ENCODE measurements at places on chromosomes 2 and 18.

GRCh38 chr2:171999161-171999560, 592 bp upstream of the METAP1D start:
- no peak for DNase-seq

DNA sequence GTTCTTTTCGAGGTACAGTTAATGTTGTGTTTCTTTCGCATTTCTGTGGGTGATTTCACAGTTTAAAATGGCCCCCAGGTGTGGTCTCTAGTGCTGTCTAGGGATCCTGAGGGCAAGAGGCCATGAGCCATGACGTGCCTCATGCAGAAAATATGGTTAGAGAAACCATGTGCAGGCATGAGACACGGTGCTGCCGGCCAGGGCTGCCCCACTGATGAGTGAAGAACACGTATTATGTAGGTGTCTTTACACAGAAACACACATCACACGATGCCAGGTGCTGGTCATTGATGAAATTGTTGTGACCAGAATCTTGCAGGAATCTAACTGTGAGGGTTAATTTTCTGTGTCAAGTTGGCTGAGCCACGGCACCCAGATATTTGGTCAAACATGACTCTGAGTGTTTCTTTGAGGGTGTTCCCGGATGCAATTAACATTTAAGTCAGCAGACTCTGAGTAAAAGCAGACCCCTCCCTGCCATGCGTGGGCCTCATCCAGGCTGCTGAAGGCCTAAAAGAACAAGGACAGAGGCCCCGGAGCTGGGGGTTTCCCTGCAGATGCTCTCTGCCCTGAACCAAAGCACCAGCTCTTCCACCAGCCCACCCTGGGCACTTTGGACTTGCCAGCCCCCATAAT, 463.0 kb upstream of the MYT1L start:
- no peak for DNase-seq

GRCh38 chr2:25044990-25045389, 3.1 kb downstream of the EFR3B start:
- DNase-seq = no peak

- DNase-seq = no peak
These were observed 246.4 kb downstream of the CDH20 start for GRCh38 chr18:61579581-61579980.

- DNase-seq = no peak
These were observed 56.3 kb downstream of the TIMM21 start for GRCh38 chr18:74204526-74205152.

DNA sequence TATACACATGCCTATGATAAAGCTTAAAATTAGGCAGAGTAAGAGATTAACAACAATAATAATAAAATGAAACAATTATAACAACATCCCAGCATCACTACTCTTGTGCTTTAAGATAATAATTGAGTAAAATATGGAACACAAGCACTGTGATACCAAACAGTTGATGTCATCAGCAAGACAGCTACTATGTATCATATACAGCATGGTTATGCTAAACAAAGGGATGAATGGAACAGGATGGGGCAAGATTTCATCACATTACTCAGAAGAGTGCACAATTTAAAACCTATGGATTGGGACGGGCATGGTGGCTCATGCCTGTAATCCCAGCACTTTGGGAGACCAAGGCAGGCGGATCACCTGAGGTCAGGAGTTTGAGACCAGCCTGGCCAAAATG, 1221.0 kb downstream of the SUCLG1 start:
- DNase-seq = no peak

- peak; percentile 40 for DNase-seq
These were observed 24.3 kb downstream of the TMEM237 start for GRCh38 chr2:201618744-201619662.

- peak; percentile 55 for DNase-seq
These were observed 11.0 kb downstream of the ANKRD12 start for GRCh38 chr18:9147440-9148202.

DNA sequence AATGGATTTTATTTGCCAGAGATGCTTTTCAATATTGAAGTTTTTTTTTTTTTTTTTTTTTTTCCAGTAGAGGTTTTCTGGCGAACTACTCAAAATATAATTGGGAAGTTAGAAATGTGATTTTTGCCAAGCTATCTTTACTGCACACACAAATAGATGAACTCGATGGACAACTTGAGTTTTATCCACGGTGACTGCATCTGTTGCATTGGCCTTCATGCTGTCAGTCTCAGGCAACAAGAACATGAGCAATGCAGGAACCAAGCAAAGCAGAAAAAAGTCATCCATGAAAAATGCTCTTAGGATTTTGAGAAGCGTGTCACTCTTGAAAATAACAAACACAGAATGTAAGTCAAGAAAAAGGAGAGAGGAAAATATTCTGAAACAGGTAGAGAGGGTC, 22.7 kb upstream of the HDAC4 start:
- no peak for DNase-seq

GRCh38 chr2:99399063-99399462, 61.9 kb downstream of the EIF5B start:
- no peak for DNase-seq

DNA sequence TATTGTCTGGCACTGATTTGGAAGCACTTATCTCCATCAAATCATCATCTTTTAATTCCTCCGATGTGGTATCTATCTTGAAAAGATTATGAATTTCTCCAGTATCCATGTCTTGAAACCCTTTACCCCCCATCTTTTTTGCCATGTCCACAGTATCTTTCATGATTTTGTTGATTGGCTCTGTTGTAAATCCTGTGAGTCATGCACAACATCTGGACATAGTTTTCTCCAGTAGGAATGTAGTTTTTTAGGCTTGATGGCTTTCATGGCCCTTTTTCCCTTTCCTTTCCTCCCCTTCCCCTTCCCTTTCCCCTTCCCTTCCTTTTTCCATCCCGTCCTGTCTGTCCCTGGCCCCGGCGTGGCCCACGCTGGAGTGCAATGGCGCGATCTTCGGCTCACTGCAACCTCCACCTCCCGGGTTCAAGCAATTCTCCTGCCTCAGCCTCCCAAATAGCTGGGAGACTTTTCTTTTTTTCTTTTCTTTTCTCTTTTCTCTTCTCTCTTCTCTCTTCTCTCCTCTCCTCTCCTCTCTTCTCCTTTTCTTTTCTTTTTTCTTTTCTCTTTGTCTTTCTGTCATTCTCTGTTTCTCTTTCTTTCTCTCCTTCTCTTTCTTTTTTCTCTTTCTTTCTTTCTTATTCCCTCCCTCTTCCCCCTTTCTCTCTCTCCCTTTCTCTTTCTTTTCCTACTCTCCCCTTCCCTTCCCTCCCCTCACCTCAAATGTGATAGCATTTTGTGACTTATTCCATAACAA, 18.4 kb upstream of the ZNF638 start:
- DNase-seq = no peak

DNA sequence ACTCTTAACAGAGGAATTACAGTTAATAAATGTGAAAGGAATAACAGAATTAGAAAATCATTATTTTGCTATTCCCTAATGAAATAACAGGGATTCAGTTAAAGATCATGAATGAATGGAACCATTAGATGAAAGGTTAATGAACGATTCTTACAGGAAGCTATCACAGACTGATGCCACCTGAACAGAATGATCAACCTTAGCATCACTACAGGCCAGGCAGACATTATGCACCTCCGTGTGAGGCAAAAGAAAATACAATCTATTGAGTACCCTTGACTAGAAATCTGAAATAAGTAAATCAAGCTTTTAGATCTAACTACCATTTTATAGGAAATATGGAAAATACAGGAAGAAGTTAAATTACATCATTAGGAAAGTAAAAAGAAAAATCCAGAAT, 10.4 kb downstream of the ROCK1 start:
- no peak for DNase-seq

DNA sequence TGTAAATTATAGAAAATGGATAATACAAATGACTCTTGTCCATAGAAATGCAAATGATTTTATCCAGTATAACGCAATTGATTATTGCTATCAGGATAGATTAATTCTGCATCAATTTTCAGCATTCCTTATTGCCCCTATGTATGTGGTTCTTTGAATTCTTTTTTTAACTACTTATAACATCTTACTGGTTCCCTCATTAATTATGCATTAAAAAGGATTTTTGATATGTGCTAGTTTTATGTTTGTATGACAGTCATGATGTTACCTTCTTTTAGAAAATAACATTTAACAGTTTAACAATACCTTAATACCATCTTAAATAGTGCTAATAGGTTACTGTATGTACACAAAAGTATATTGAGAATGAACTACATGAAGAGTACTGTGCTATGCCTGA, 20.0 kb upstream of the LNPK start:
- no peak for DNase-seq

GRCh38 chr18:37284260-37284659, 281.3 kb downstream of the CELF4 start:
- DNase-seq = no peak

- no peak for DNase-seq
These were observed 49.3 kb downstream of the IL1RL2 start for GRCh38 chr2:102236132-102236531.

GRCh38 chr18:49849331-49850217, 36.2 kb upstream of the ACAA2 start:
- peak; percentile 86 for DNase-seq

GRCh38 chr2:109261906-109262631, 133.1 kb downstream of the SH3RF3 start:
- no peak for DNase-seq

GRCh38 chr2:30886080-30886479, 78.8 kb upstream of the CAPN13 start:
- DNase-seq = no peak

DNA sequence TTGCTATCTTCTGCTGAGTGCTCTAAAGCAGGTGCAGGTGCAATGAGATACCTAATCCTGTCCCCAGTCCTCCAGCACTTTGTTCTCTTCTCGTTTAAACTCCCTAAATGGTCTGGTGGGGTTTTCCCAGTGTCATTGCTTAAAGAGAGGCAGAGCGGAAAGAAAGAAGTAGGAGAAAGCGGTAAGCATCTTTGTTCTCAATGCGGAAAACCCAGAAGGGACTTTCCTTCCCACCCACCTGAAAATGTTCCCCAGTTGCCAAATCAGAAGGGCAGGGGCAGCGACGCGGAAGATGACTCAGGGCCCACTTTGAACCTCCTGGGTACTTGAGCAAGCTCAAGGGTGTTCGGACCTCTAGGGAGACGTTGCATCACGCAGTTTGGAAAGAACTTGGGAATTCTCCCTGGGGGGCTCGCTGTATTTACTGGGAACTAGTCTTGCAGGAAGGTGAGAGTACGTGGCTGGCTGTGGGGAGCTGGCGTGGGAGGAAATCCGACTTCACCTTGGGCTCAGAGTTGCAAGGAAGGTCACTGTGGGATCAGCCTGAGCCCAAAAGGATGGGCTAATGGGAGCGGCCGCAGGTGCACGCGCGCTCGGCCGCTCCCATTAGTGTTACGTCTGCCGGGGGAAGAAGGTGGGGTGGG, 589 bp upstream of the SGPP2 start:
- peak; percentile 55 for DNase-seq

DNA sequence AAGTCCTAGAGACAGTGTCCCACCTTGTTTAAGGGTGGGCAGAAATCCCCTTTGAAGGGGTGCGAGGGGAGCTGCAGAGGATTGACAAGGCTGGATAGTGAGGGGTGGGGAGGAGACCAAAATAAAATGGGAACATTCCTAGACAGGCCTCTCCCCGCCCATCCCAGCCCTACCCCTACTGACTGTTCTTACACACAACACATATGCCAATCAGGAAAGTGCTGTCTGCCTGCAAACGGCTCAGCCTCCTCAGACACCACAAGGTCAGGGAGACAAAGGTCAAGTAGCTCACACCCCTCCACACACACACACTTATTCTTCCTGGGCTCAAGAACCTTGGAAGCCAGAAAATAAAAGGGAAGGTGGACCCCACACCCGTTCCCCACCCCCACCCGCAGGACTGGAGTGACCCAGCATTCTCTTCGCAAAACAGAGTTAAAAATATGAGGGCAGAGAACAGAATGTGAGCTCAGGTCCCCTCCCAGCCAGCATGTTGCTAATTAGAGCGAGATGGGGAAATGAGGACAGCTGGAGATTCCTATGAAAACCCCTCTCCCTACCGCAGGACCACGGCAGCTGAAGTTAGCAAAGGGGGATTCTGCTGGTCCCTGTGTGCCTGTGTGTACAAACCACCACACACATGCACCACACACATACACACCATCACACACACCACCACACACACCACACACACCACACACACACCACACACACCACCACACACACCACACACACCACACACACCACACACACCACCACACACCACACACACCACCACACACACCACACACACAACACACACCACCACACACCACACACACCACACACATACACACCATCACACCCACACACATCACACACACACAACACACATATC, 197.8 kb downstream of the TNS1 start:
- DNase-seq = no peak

DNA sequence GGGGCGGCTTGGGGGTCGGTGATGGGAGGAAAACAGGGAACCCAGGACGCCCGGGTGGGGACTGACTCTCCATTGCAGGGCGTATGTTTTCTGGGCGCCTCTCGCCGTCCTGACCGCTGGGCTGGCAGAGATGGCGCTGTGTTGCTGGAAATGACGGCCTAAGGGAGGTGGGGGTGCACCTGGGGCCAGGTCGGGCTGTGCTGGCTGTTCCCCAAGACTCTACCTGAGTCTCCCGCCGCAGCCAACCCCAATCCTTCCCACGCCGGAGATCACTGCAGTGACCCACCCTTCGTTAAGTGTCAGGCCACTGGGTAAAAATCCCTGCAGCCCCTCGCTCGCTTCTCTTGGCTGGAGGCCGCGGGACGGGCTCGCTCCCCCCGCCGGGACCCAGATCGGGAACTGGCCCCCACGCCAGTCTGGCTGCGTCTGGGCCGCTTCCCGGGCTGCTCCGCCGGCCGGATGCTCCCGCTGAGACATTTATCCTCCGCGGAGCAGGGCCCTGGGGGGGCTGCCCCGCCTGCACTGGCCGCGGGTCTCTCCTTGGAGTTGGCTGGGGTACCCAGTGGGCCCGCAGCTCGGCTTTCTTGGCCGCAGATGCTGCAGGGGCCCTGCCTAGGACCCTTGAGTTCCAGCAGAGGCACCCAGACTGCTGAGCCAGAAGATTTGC, 7.8 kb upstream of the ARMC9 start:
- DNase-seq = no peak

- DNase-seq = no peak
These were observed 37.1 kb upstream of the SMAD7 start for GRCh38 chr18:48987821-48988220.

DNA sequence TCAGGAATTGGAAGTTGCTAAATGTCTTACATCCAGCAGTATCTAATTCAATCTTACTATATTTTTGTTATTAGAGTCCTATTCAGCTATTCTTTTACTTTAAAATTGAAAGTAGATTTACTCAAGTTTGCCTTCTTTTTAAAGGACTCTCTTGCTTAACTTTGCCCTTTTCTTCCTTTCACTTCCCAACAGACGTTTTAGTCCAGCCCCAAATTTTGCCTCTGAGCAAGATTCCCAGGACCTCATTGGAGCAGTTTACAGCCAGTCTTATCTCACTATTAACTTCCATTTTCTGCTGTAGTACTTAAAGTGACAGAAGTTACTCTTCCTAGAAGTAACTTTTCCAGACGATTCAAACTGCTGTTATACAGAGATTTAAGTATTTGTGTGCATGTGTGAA, 1.7 kb upstream of the PRKD3 start:
- DNase-seq = no peak
